AG04449 (cell line): ENCODE measurements at places on chromosomes 1 and 21.

DNA sequence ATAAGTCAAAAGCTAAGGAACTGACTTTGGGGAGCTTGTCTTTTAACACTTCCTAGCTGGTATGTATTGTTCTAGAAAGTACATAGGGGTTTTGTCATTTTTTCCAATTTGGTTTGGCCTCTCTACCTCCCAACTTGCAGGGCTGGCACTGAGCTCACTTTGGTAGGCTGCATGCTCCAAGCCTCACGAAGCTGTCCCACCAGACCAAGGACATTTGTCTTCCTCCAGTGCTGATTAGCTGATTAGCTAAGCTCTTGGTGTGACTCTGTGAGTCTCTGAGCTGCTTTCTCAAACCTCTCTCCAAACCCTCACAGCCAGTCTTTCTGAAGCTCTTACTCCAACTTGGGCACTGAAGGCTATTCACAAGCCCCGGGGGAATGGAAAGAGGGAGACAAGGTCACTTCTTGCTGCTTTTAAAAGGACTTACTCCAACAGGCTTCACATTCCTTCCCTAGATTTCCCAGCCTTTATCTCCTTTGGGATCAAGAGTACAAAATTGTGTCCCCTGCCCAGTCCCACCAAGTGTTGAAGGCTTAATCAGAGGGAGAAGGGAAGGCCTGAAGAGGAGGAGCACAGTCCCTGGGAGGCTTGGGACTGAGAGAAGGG is 893 bp upstream of the CFAP45 start:
- no peak for DNase-seq

GRCh38 chr1:50348449-50349241 is 74.6 kb downstream of the DMRTA2 start:
- peak; percentile 42 for DNase-seq

DNA sequence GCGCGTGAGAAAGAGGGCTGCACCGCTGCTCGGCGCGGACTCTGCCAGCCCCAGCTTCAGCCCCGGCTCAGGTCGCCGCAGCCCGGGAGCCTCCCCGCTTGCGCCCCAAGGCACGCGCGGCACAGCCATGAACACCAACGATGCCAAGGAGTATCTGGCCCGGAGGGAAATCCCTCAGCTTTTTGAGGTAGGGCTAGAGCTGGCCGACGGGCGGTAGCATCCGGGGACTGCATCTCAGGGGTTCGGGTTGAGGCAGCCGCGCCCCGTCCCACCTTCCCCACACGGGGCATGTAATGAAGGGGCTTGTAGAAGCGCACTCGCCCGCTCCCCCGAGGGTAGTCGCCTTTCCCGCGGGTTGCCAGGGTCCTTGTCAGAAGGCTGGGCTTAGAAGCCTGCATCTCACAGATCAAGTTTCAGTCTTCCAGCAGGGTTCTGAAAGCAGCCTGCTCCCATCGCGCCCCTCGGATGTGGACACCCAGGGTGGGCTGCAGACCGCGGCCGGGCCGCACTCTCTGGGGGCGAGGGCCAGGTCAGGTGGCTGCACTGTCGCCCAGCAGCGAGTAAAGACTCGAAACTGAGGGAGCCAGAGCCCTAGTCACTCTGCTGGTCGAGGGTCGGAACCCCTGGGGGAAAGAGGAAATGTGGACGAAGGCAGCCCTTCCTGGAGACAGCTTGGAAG is 507 bp downstream of the AK5 start:
- DNase-seq = no peak

GRCh38 chr1:68459091-68459490 is 9.3 kb upstream of the RPE65 start:
- DNase-seq = no peak

DNA sequence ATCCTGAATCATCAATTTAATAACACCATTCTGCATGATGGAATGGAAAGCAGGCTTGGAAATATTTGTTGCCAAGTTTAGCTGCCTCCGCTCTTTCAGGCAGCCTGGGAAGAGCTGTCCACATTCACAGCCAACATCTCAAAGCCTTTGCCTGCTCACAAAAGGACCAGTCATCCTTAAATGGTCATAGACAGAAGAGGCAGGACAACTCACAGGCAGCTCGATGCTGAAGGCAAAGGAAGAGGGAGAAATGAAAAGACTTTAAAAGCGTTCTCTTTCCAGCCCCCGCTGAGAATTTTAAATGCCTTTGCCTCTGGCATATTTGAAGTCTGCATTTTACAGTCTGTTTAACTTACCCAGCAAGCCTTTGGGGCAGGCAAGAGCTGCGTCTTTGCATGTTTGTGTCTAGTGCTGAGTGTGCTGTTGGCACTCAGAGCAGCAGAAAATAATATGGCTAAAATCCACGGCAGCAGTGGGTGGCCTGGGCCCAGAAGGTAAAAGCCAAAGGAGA is 68.9 kb downstream of the NMNAT2 start:
- DNase-seq = peak; percentile 31

DNA sequence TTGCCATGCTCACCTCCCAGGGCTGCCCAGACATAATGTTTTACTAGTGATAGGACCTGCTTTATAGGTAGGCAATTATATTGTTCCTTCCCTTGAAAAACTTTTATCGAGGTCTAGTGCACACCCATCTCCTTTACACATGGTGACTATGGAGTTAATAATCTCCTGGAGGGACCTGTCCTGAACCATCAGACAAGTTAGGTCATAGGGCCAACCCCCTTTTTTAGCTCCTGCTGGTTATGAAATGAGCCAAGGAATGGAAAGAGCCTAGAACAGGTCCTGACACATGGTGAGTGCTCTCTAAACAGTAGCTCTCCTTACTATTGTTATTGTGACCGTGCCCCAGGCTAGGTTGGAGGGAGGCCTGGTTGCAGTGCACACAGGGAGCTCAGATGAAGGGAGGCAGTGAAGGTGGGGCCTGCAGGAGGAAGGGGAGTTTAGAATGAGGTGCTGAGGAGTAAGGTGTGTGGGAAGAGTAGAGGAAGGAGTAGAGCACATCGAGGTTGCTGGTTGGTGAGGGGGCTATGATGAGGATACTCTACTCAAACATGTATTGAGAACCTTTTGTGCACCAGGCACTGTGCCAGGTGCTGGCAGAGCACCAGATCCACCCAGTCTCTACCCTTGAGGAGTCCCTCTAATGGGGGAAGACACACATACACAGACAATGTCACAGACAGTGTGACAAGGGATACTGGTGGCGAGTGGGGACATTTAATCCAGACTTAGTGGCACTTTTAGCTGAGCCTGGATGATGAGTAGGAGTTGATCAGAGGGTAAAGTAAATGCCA is 14.1 kb upstream of the LMNA start:
- no peak for DNase-seq

- no peak for DNase-seq
These were observed 11.4 kb downstream of the PGBD5 start for GRCh38 chr1:230414694-230415093.

GRCh38 chr1:39613250-39613649 is 26.2 kb downstream of the HEYL start:
- no peak for DNase-seq

GRCh38 chr1:7899741-7900140 is 40.9 kb downstream of the TNFRSF9 start:
- no peak for DNase-seq

- no peak for DNase-seq
These were observed 38.7 kb downstream of the ALPL start for GRCh38 chr1:21547876-21548275.

DNA sequence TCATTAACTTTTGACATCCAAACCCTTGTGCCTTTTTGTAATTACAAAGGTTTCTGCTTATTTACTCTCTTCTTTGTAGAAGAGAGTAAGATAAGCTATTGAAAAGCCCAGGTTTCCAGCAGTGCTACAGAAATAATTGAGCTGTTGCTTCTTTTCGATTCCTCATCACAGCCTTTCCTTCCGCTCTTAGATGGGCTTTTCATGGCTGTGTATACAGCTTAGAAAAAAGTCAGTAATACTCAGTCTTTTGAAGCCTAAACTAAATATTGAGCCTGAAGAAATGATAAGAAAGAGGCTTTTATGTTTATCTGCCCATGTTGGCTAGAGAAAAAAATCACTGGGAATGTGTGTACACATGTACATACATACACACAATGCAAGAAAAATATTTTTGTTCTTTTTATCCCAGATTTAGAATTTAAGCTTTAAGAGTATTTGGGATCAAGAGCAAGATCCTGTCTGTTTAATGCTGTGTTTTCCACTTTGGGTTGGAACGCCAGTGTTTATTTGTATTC is 172.4 kb downstream of the VPS13D start:
- no peak for DNase-seq

DNA sequence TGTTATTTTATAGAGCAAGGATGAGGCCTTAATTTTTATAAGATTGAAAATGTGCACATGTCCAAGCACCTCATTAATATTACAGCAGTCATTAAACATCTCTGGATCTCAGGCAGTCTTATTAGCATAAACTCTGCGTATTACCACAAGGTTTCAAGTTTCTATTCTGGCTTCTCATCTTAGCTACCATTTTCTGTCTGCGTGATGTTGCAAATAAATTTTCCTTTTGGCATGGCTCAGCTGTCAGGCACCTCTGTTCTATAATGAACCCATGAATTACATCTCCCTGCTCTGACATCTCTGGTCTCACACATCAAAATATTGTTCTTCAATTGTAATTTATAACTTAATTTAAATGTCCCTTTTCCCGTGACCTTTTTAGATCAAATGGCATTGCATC is 156.5 kb downstream of the SLC45A1 start:
- DNase-seq = no peak

DNA sequence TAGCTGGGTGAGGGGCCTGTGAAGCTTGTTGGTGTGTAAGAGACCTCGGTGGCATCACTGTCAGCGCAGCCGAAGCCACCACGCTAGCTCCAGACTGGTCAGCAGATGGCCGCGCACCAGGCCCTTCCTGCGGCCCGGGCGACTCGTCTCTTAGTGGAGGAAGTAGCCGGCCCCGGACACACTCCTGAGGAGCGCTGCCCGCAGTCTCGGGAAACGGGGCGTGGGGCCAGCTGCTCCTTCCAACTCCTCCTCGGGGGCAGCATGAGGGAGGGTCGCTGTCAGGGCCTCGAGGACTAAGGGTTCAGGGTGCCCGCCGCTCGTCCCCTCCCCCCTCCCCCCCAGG is 20.4 kb downstream of the H3-3A start:
- DNase-seq = no peak

DNA sequence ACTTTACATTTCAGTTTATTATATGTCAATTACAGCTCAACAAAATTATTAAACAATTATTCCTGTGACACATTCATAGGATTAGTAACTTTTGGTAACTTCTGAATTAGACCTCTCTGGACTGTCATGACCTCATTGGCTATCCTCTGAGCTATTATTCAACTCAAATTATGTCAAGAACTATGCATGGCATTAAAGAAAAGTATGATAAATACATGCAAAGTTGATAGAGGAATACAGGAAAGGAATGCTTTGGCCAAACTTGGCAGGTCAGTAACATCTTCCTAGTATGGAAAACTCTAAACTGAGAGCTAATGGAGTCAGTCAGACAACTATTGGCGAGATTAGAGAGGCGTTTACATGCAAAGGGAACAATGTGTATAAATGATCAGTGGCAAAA is 158.4 kb downstream of the DUSP10 start:
- peak; percentile 5 for DNase-seq

- DNase-seq = no peak
These were observed 41.7 kb downstream of the UTP25 start for GRCh38 chr1:209869291-209870149.

DNA sequence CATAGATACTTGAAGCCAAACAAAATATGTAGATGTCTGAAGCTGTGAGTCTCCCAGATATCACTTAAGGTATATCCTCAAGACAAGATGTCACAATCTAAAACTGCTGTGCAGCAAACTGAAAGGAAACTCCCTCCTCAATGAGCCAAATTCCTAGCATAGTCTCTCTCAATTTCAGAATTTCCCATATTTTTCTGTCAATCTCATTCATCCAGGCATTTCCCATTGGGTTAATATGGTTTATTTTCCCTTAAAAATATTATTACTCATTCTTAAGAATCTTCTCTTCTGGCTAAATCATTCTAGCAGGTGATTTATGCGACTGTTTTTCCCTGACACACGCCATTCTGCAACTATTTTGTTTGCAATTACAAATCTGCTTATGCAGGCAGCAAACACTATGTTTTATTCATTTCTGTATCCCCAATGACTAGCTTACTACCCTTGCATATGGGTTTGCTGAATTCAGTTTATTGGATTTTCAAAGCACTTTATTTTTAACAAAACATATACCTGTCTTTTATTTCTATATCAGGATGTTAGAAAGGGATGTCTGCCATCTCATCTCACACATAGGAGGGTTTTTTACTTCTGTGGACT is 69.9 kb downstream of the TNFSF4 start:
- DNase-seq = no peak

DNA sequence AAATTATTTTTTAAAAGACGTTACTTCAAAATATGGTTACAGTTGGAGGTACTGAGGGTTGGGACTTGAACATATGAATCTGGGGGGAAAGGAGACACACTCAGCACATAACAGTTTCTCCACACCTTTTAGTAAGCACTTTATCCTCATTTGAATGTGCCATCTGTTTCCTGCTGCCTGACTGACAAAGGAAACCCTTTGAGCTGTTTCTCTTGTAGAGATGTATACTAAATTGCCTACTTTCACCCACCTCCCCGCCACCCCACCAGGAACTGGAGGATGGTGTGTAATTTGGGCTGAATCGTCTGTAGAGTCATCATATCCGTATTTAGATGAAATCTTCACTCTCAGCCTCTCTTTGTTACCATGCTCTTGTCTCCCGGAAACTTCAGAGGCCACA is 108.1 kb downstream of the KAZN start:
- DNase-seq = no peak
